ENCODE measurements at places on chromosomes 12 and 14.

DNA sequence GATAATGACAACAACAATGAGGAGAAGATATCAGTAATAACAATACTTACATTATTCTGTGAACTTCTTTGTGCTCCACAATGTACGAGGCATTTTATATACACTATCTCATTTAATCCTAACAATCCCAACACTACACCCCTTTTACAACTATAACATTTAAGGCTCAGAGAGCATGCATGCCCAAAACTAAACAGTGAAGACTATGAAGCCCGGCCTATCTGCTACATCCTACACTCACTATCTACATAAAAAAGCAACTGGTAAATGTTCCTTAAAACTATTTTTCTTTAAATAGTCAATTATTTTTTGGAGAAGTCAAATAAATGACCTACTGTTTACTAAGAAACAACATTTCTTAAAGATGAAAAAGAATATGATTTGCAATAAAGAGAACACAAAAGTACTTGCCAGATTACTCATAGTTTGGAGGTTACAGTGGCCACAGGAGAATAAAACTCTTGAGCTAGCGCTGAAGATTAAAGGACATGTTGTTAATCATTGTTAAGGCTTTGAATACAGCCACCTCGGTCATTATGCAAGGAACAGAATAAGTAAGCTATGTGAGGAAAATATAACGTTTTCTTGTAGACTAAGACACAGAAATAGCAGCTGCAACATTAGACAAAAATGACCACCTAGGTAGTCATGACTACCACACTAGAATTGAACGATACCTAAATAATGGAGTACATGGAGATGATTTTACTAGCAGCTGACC, 56.7 kb downstream of the EPS8 start:
- no peak for DNase-seq

GRCh38 chr12:104132351-104132956, 5.6 kb downstream of the NFYB start:
- no peak for DNase-seq

DNA sequence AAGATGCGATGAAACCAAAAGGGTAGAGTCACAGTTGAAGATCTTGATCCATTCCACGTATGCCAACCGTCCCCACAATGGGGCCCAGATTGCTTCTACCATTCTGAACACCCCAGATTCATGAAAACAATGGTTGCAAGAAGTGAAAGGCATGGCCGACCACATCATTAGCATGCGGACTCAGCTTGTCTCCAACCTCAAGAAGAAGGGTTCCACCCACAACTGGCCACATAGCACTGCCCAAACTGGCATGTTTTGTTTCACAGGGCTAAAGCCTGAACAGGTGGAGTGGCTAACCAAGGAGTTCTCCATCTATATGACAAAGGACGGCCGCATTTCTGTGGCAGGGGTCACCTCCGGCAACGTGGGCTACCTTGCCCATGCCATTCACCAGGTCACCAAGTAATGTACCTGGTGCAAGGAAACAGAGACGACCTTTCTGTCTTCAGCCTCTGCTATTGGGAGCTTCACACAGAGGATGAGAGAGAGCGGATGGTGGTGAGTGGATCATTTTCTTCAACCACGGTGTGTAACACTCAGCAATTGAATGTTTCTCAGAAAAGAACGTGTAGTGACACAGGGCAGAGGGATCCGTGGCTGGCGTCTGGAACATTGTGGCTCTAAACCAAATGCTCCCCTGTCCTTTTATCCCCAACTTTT, 26.8 kb upstream of the CLEC2D start:
- no peak for DNase-seq

DNA sequence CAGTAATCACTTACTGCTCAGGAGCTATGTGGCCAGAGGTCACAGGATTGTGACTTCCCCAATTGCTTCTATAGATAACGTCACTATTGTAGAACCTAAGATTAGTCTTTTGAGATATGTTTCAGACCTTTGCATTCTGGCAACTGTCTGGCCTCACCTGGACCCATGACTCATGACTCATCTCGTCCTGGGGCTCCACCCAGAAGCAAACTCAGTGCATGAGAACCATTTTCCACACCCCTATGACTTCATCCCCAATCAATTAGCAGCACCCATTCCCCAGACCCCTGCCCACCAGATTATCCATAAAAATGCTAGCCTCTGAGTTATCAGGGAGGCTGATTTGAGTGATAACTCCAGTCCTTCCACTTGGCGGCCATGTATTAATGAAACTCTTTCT, 186.9 kb downstream of the EMP1 start:
- no peak for DNase-seq

DNA sequence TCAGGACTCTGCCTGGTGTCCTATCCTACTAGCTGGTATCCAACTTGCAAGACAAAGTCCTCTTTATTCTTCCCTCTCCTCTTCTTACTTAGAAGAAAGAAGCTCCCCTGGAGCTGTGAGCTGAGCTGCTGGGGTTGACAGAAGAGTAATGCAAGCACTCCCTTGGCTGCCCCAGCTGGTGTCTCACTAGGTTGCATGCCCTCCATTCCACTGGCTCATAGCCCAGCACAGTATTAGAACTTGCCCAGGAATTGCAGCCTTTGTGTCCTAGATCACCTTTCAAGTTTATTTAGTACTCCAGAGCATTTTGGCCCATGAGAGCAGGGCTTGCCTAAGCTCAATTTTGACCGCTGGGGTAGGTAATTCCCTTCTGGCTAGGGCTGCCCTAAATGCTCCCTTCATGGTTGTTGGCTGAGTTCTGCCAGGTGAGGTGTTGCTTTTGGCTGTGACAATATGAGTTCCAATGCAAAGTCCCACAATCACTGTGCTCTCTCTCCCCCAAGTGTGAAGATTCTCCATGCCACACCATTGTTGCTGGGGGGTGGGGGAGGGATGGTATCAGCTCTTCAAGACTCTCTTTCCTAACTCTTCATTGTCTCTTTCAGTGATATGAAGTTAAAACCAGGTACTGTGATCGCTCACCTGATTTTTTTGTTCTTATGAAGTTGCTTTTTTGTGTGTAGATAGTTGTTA, 317.4 kb upstream of the DDHD1 start:
- no peak for DNase-seq

- DNase-seq: no peak
These were observed 113.2 kb upstream of the PPFIA2 start for GRCh38 chr12:81872400-81872799.

- no peak for DNase-seq
These were observed 114.8 kb downstream of the EML1 start for GRCh38 chr14:99907761-99908652.

DNA sequence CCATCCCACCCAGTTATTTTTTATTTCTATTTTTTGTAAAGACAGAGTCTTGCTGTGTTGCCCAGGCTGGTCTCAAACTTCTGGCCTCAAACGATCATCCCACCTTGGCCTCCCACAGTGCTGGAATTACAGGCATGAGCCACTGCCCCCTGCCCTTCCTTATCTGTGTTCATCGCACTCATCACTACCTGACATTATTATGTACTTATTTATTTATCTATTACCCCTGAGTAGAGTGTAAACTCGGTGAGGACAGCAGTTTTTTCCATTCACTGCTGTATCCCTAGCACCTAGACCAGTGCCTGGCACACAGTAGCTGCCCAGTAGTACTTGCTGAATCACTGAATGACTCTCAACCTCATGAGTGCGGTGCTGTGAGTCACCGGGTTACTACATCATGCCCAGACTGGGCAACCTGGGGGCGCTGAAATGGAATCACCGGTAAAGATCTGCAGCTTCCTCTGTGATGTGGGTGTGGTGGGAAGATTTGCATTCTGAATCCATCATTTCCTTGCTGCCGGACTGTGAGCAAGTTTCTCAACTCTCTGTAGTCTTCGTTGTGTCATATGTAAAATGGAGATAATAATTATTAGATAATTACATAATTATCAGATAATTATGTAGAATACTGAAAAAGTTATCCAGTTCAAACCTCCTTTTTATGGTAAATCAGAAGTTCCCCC, 81.9 kb upstream of the USP44 start:
- no peak for DNase-seq

Measured in CD4-positive, alpha-beta T cell treated with Interleukin-15 for 4 hours (primary cell).